Fibroblast of skin of right quadriceps (primary cell): ENCODE measurements at places on chromosomes 6 and 20.

GRCh38 chr20:49878977-49879376, 36.4 kb downstream of the SPATA2 start:
- DNase-seq = no peak

DNA sequence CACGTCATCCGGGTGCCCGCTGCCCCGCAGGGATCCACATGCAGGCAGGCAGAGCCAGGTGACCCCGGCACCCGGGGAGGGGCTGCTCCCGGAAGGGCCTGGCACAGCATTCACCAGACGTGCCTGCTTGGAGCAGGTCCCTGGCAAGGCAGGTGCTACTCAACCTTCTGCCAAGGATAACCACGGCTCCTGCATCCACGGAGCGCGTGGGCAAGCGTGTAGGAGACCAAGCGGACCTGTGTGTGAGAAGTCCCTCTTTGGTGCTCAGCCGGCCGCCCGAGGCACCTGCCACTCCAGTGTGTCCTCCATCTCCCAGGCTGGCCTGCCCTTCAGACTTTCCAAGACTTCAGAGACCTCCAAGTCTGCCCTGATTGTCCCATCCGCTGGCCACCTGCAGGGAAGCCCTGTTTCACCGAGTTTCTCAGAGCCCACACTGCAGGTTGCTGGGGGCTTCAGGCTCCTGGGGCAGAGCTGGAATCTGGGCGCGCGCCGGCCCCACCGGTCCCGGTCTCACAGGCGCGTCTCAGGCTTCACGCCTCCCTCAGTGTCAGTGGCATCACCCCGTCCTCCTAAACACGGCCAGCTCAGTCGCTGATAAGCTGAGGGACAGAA, 124.3 kb downstream of the DLL1 start:
- no peak for DNase-seq

DNA sequence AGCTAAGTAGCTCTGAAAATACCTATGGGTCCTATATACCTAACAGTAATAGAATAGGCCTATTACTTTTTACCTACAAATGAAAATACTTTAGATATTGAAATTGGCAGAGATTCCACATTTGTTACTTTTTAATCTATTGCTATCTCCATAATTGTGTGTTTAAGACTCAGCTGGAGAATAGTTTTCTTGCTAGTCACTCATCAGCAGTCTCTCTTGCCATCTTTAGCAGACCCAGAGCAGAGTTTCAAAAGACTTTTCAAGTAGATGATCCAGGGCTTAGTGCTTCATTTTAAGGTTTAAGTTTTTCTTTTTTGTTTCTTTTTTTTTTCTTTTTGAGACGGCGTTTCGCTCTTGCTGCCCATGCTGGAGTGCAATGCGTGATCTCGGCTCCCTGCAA, 12.9 kb downstream of the ANKS1A start:
- DNase-seq = peak; percentile 30

DNA sequence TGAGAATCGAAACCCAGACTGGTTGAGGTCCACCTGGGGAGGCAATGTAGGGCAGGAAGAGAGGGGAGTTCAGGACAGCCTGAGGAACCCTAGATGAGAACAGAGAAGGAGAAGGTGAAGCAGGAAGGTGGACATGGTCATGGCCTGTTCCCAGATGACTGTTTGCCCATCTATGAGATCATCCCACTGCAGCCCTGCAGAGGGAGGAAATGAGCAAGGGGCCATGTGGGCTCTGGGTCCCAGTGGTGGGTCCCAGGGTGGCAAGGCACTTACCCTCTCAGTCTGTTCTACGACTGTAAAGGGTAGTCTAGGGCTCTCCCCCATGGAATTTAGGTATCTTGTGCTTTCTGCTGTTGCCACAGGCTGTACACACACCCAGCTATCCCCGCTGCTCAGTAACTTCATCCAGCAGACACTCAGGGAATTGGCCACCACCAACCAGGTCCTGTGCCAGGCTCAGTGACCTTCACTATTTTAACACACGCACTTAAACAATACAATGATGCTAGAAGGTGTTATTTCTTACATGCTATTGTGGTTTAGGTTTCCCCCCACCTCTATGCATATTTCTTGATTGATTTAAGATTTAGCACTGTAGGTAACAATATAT, 89.8 kb downstream of the TOX2 start:
- no peak for DNase-seq

- DNase-seq = no peak
These were observed 77.3 kb downstream of the RFX6 start for GRCh38 chr6:116954335-116954734.

- no peak for DNase-seq
These were observed 319.1 kb downstream of the TFAP2B start for GRCh38 chr6:51137777-51138176.

DNA sequence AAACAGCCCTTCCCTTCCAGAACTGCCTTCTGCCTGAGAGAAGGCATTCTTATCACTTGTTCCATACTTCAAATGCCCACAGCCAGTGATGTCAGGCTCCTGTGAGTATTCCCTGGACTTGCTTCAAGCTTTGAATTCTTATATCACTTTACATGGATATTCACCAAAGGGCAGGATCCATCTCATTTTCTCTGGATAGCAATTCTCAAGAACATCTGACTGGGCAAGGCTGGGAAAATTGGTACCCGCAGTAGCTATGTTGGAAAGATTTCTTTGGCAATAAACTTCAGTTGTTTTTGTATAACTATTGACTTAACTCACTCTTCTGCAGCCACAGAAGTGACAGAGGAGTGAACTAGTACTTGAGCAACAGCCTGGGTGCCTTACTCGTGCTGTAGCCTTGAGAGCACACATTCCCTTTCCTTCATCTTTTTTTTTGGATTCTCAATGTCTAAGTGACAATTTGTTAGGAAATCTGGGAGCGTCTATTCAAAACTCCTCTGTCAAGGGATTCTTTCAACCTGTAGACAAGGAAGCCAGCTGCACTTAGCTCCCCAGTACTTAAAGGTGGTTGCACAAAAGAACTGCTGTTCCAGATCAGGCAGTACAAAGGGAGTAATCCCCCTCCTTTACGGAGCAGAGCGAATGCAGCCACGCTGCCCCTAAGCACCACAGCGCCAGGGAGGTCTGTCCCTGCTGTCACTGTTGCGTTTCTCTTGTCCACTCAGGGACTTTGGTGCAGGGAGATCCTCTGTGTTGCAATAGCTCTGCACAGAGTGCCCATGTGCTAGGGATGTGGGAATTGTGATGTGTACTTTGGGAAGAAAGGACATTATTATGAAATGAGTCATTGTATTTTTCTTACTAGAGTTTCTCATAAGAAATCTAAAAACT, 69.6 kb downstream of the JAG1 start:
- DNase-seq = peak; percentile 90

DNA sequence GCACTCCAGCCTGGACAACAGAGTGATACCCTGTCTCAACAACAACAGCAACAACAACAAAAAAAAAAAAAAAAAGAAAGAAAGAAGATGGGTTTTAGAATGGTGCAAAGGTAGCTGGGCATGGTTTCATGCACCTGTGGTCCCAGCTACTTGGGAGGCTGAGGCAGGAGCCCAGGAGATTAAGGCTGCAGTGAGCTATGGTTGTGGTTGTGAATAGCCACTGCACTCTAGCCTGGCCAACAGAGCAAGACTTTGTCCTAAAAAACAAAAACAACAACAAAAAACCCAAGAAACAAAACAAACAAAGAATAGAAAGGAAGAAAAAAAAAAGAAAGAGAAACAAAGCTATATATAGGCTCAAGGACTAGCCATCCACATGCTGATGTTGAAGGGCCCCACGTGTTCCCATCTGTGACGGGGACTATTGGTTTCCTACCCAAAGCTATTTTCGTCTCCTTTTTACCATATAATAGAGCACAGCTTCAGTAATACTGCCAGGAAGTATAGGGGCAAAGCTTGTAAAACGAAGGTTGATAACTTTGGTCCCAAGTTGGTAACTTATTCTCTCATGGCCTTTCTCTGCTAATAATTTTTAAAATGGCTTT, 7.9 kb upstream of the EEF1E1 start:
- DNase-seq = no peak
